ENCODE measurements at places on chromosomes 4 and X.

- DNase-seq, result no peak
Observed at GRCh38 chr4:121070696-121071639, 1.4 kb downstream of the NDNF start.

GRCh38 chrX:104135677-104136076 is 21.1 kb downstream of the SLC25A53 start:
- DNase-seq, result no peak

DNA sequence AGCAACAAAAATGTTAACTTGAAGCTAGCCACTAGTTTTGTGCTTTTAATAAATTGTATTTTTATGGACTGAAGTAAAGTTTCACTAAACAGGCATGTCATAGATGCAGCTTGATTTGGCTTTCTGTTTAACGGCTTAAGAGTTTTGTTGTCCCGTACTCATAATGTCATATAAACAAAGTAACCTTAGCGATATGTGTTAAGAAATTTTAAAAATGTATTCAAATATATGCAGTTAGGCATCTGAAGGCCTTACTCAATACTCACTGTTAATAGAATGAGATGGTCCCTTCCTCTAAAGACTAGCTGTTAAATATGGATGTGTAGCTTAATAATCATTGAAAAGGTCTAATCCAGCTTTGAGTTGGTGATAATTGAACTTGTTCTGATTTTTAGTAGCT is 1.0 kb upstream of the SCLT1 start:
- DNase-seq, result no peak

- DNase-seq, result no peak
Observed at GRCh38 chr4:185566972-185567371, 31.7 kb upstream of the PDLIM3 start.

GRCh38 chr4:77399831-77400230 is 205.8 kb upstream of the CXCL13 start:
- DNase-seq, result no peak

DNA sequence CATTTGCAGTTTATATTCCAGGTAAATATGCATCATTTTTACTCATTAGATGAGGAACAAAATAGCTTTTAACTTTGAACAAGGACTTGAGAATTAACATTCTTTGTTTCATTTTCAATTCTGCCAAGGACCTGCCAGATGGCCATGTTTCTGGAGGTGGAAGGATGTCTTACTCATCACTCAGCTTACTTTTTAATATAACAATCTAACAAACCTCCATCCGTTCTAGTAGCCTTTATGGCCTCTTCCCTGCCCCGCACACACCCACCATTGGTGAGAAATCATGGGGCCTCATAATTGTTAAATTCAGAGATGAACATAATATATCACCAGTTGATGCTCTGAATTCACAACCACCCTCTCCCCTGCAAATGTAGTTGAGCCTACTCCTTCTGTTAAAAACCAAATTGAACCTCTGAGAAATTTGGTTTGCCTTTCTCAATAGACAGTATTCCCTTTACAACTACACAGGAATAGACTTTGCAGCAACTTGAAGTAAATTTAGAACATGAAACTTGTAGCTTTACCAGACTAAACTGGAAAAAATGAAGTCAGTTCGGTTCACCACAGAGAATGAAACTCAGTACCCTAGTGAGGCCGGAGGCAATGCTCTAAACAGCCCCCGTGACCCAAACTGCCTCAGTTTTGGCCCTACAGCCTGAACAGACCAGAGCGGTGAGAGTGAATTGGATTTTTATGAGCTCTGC is 50.1 kb upstream of the ACSL4 start:
- peak; percentile 9 for DNase-seq

GRCh38 chr4:65646136-65646535 is 24.2 kb downstream of the EPHA5 start:
- no peak for DNase-seq

GRCh38 chr4:144658903-144659302 is 12.9 kb downstream of the HHIP start:
- no peak for DNase-seq

DNA sequence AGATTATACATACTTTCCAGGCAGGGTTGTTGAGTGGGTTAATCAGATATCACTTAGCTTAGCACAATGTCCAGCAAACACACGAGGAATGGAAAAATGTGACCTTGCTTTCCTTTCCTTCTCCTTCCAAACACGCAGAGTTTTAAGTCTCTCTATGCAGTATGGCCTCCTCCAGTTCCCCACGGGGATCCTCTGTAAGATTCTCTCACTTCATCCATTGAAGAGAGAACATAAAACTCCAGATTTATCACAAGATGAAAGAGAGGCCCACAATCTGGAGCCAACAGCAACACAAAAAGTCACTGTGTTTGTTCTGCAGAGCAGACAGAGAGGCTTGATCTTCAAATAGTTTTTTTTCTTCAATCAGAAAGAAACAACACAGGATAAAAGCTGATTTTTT is 336.8 kb upstream of the CLNK start:
- peak; percentile 16 for DNase-seq

- no peak for DNase-seq
Observed at GRCh38 chrX:103215425-103215991, 600 bp downstream of the BEX4 start.

DNA sequence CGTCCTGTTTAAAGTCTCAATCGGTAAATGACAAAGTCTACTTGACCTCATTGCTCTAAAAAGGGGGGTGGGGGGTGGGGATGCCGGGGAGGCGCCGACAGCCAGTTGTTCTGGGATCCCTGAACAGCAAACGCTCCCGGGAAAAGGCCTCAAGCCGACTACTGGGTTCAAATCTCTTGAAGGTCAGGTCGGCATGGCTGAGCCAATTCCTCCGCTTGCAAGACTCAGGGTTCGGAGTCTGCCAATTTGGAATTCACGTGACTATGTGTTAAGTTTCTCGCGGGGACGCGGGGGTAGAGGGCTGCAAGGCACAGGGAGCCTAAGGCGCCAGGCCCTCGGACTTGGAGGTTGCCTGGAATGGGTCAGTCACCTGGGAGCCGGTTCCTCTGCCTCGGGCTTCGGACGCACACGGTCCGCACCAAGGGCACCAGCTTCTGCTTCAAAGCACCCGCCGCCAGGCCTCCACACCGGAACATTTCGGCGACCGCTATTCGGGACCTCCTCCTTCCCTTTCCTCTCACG is 399 bp downstream of the AIFM1 start:
- no peak for DNase-seq

DNA sequence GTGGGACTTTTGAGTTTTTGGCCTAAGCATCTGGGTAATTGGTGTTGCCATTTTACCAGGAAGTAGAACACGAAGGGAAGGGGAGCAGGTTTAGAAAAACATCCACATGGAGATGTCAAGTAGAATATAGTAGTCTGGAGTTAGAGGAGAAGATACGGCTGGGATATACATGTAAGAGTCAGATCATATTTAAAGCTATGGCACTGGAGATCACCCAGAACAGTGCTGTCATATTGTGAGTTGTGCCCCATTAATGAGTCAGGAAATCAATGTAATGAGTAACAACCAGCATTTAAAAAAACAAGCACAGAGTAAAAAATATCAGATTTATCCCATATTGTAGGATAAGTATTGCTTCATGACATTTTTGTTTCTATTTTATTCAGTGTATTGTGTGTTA is 4.2 kb downstream of the GSTCD start:
- no peak for DNase-seq

DNA sequence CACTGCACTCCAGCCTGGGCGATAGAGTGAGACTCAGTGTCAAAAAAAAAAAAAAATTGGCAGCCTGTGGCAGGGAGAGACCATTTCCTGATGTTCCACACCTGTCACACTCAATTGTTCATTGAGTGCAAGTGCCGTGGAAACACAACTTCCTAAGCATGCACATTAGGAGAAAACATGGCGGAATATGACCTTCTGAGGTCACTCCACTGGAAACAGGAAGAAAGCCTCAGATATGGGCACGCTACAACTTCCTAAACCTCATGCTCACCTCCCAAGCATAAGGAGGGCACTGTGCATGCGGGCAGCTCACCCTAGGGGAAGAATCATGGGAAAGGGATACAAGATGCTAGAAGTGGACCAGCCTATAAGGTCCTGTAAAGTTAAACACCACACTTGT is 28.5 kb upstream of the CD99 start:
- DNase-seq, result no peak

DNA sequence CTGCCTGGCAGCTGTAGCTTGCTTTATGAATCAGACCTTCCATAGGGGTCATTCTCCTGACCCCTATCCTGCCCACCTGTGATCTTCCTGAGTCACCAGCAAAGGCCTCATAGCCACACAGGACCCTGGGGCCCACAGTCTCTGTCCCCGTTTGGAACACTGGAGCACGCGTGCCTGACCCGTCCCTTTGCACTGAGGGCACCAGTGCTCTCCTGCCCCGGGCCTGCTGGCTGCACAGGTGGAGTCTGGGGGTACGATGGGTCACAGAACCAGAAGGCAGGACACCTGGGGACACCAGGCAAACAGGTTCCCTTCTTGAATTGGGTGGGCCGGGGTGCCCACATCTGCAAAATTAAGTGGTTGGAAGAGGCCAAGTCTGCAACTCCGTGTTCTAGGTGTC is 97.2 kb downstream of the CPZ start:
- DNase-seq, result no peak

DNA sequence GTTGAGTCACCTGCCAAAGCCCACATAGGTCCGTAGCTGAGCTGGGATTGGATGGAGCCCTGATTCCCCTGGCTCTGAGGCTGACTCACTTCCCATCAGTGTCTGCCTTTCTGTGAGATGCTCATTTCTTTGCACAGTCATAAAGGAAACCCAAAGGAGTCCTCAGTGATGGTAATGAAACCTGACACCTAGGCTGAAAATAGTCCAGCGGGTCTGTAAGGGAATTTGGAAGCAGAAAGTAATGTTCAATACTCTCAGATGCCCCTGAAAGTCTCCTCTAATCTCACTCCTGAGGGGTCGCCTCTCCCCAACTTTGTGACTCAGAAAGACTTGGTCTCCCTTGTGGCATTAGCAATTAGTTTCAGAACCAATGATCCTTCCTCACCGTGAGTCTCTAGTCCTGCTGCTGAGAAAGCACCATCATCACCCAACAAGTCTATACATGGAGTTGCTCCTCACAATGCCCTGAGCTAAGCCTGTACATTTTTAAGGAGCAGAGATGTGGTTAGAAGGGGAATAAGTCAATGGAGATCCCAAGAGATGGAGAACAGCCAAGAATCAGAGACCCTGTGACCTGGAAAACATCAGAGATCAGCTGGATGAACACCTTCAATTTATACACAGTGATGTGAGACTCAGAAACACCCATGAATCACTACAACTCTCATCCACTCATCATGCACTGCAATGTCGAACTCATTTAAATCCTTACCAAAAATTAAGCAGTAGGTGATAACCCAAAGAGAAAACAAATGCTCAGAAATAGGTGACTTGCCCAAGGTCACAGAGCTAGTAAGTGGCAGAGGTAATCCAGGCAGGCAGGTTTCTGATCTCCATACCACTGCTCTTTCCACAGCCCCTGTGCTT is 219.0 kb upstream of the CPEB2 start:
- no peak for DNase-seq

GRCh38 chr4:12265554-12265953 is 836.9 kb upstream of the HS3ST1 start:
- DNase-seq, result no peak

DNA sequence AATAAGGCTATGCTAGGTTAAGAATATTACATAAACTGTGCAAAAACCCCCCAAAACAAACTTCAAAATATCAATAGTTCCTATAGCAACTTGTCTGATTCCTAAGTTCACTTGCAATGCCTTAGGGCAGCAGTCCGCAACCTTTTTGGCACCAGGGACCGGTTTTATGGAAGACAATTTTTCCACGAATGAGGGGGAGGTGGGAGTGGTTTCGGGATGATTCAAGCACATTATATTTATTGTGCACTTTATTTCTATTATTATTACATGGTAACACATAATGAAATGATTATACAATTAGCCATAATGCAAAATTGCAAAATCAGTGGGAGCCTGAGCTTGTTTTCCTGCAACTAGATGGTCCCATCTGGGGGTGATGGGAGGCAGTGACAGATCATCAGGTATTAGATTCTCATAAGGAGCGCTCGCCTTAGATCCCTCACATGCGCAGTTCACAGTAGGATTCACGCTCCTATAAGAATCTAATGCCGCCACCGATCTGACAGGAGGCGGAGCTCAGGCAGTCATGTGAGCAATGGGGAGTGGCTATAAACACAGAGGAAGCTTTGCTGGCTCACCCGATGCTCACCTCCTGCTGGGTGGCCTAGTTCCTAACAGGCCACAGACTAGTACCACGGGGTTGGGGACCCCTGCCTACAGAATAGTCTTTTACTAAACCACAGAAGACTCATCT is 39.7 kb downstream of the ACOX3 start:
- DNase-seq, result no peak

GRCh38 chr4:38534344-38535045 is 129.5 kb upstream of the KLF3 start:
- DNase-seq, result no peak

DNA sequence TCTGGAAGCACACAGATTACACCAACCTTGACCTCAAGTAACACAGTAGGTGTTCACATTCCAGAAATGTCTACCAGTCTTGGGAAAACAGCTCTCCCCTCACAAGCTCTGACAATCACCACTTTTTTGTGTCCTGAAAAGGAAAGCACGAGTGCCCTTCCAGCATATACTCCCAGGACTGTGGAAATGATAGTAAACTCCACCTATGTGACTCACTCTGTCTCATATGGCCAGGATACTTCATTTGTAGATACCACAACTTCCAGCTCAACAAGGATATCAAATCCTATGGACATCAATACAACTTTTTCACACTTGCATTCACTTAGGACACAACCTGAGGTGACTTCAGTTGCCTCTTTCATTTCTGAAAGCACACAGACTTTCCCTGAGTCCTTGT is 46.9 kb downstream of the ADGRG4 start:
- DNase-seq, result no peak

DNA sequence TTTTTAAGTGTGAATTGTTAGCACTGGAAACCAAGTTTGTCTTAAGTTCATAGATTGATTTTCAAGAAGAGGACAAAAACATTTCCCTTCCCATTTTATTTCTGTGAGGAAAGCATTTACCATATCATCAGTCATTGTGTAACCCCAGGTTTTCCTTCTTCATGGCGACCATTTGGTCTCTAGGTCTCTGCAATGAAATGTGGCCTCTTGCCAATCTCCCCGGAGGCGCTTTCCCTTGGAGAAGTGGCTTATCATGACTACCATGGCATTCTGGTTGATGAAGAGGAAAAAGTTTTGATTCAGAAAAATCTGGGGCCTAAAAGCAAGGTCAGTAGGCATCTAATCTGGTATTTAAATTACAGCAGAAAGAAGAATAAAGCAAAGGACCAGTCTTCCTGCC is 54.4 kb downstream of the ADD1 start:
- no peak for DNase-seq

DNA sequence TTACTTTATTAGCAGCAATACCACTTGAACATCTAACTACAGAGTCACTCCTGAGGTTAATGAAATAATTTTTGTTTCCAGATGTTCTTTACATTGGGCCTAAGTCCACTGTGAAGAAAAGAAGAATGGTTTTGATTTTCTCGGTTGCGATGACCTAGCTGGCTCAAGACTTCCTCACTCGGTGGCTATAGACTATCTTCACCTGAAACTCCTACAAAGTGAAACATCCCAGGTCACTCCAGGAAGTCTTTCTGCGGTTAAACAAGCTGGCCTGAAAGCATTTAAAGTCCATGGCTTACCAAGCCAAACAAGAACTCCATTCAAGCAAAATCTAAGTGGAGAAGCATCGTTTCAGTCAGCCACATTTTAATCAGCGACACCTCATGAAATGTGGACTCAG is 13.7 kb upstream of the SORBS2 start:
- no peak for DNase-seq

Data from renal cortex interstitium (tissue), 15 donors.